EL (cell line): ENCODE measurements at places on chromosomes 11 and 22.

GRCh38 chr11:122105044-122105758 is 10.8 kb downstream of the BLID start:
- DNase-seq = peak; percentile 44

DNA sequence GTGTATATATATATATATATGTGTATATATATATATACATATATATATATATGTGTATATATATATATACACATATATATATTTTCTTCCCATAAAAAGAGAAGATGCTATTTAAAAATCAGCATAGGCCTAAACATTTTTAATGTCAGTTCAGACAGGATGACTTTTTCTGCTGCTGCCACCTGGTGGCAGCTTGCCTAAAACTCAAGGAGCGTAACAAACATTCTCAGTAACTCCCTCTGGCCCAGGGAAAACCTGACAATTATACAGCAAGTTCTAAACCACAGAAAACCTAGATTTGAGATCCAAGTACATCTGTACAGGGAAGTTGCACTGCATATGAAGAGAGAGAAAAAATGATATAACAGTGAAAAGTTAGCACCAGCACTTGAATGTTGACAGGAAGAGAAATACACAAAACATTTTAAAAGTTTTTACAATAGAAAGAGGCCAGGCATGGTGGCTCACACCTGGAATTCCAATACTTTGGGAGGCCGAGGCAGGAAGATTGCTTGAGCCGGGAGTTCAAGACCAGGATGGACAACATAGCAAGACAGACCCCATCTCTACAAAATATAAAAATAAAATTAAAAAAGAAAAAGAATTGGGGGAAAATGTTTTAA is 16.6 kb downstream of the OR8A1 start:
- DNase-seq = peak; percentile 54

GRCh38 chr11:1728301-1728700 is 22.1 kb downstream of the IFITM10 start:
- DNase-seq = no peak

DNA sequence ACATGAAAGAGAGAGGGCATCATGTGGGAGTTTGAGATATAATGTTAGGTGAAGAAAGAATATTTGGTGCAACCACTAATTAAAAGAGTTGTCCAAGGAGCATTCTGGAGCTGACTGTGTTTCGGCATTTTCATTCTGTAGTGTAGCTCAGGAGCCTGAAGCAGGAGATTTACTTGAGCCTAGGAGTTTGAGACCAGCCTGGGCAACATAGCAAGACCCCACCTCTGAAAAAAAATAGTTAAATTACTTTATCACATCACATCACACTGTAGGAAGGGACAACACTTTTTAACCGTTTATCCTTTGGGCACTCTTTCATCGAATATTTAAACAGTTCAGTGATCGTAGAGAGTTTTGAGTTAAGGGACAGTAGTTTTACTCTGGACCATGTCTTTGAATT is 50.3 kb upstream of the SLC25A18 start:
- DNase-seq = no peak

DNA sequence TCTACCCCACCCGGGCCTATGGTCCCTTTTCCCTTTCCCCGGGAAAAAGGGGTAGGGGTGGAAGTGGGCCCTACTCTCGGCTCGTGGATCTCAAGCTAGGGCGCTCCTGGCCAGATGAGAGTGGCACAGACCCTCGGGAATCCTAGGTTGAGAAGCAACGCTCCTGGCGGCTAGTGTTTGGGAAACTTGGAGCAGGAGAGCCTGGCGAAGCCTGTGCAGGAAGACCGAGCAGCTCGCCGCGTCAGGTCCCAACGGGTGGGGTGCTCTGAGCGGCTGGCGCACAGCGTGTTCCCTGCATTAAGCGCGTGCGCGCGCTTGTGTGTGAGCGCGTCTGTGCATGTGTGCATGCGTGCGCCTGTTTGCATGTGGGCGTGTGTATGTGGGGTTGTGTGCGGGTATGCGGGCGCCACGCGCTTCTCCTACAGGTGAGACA is 7.1 kb upstream of the FLI1 start:
- peak; percentile 58 for DNase-seq
